ENCODE measurements at places on chromosomes 4 and X.

DNA sequence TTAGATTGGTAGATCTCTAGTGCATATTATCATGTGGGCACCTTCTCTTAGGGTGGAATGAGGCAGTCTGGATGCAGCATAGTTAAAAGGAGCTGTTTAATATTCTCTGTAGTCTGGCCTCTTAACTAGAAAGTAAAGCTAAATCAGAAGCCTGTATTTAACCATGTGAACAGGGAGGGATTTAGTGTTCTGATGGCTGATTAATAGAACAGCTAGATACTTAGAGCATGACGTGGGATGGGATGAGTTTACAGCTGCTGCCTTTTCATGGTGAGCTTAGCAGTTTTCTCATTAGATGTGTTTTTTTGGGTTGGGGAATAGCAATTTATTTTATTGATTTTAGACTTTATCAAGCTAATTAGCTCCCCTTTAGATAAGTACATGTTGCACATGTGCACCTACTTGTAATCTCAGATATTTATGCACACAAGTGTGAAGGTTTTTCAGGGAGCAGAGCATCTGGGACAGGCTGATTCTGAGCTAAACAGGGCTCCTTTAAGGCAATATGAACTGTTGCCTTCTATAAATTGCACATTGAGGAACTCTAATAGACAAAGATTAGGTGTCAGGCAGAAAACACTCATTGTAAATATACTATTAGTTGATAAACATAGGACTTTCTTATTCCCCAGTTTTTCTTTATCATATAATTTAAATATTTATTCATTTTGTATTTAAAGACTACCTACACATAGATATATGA, 34.1 kb downstream of the YIPF6 start:
- DNase-seq, result no peak

DNA sequence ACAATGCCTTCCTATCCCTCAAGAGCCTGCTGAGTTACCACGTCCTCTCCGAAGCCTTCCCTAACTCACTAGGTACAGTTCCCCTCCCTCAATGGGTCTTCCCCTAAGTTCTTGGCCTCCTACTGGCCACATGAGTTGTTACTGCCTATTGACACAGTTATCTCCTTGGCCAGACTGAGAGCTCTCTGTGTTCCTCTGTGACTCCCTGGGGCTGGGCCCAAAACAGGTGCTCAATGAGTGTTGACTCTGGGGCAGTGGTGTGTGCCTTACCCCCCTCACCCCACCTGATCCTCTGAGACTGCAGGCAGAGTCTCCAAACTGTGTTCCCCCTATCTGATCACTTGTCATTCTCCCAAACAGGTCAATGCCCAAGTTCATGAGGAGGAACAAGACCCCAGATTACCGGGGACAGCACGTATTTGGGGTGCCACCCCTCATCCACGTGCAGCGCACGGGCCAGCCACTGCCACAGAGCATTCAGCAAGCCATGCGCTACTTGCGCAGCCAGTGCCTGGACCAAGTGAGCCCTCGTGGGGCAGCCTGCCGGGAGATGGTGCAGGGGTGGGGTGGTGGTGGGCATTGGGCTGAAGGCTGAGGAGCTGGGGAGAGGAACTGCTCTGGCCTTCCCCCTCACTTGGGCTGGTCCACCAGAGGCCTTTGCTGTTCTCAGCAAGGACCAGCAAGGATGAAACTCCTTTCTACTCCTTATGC, 72.6 kb downstream of the STARD8 start:
- no peak for DNase-seq

DNA sequence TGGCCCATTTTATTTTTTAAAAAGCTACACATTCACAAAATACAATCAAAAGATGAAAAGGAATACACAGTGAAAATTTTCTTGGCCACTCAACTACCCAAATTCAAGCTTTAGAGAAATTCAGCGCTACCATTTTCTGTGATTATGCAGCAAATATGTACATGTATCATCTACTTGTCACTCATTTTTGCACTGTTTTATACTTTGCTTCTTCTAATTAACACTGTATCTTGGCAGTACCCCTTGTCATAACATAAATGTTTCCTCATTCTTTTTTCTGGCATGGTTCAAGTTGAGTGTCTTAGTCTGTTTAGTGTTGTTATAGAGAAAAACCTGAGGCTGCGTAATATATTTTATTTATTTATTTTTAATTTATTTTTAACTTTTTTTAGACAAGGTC, 15.7 kb upstream of the PPID start:
- DNase-seq, result no peak

GRCh38 chr4:165524532-165525190, 145.9 kb downstream of the CPE start:
- DNase-seq, result no peak

- no peak for DNase-seq
These were observed 7.9 kb downstream of the BDH2 start for GRCh38 chr4:103091601-103092223.

DNA sequence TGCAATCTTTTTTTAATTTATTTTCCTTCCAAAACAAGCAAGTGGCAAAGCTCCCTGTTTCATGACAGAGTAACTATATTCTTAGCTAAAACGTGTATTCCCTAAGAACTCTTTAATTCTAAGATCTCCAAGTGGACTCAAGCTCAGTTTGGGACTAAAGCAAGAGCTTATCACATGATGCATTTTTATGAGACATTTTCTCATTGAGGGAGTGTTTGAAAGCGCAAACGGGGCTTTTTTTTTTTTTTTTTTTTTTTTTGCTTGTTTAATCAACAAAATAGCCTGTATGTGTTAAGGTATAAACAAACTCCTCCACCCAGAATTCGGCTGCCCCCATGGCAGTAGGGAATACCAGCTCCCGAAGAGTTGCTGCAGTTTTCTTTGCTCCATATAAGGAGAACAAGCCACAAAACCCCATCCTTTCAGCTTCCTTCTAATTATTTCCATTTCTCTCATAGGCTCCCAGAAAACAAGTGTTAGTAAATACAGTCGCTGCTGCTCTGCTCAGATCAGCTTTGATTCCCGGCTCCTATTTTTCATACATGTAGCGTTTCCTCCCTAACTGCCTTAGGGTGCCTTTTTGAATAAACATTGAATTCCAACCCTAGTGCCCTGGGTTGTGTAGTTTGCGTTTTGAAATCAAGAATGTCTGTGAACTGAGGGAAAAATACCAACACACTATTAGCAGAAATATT, 669 bp upstream of the PPARGC1A start:
- no peak for DNase-seq

DNA sequence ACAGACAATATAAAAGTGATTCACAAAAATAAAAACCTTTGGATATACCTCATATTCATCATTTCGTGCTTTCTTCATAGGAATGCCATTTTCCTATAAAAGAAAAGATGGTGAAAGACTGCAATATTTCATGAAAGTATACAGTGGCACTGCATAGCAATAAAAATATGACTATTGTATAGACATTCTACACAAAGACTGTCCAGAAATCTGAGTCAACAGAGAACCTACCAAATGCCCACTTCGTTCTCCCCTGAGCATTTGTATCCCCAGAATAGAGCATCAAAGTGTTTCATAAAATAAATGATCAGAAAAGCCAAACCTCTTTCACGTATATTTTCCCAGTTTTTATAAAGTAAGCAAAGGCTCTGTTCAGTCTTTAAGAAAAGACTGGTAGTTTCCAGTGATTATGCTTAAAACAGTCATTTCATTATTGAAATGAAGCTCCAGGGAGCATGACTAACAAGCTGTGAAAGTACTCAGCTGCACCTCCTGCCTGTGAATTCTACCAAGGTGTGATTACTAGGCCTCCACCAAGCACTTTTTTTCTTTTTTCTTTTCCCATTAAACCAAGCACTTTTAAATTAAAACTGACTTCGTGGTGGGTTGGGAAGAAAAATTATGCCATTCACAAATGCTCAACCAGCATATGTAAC, 20.2 kb downstream of the PPA2 start:
- no peak for DNase-seq

DNA sequence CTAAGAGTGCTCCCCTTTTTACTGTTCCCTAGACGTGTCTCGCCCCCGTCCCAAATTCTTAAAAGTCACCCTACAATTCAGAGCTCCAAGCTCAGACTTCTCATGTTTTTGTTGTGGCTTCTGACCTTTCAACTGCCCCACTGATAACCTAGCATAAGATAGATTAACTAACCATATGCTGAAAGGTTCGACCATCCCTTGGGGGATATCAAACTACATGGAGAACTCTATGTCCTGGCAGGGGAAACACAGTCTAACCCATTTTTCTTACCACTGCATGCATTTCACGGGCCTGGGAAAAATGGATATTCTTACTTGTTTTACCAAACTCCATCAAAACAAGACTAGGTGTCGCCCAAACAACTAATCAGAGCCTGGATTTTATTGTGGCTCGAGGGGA, 236.4 kb upstream of the MID1 start:
- DNase-seq, result no peak

- no peak for DNase-seq
These were observed 69.7 kb downstream of the REELD1 start for GRCh38 chr4:146283758-146284651.

DNA sequence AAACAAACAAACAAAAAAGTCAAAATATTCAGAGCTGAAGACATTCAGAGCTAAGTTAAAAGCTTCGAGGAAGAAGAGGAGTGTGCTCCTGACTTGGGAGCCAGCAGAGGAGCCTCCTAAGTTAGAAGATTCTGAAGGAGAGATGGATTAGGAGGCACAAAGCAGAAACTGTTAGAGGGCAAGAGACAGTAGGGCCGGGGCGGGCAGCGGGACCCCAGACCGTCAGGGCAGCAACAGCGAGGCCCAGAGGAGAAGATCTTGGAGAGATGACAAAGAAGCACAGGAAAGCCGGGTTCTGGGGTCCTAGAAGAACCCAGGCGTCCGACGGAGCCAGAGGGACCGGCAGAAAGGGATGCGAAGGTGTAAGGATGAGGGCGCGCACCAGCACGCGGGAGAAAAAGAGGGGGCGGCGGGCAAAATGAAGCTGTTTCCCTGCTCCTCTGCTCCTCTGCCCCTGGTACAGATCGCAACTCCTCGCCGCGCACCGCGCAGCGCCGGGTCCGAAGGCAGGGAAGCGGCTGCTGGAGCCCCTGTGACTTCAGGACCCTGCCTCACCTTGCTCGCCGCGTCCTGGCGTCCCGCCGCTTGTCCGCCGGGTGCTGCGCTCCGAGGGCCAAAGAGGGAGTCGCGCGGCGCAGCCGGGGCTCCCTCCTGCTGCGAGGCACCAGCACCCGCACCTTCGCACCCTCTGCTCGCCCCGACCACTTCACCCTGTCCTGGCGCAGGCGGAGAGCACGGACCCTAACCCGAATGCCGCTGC, 477 bp downstream of the KLHL13 start:
- DNase-seq, result no peak

GRCh38 chr4:154807042-154807630, 26.1 kb downstream of the RBM46 start:
- DNase-seq, result no peak

DNA sequence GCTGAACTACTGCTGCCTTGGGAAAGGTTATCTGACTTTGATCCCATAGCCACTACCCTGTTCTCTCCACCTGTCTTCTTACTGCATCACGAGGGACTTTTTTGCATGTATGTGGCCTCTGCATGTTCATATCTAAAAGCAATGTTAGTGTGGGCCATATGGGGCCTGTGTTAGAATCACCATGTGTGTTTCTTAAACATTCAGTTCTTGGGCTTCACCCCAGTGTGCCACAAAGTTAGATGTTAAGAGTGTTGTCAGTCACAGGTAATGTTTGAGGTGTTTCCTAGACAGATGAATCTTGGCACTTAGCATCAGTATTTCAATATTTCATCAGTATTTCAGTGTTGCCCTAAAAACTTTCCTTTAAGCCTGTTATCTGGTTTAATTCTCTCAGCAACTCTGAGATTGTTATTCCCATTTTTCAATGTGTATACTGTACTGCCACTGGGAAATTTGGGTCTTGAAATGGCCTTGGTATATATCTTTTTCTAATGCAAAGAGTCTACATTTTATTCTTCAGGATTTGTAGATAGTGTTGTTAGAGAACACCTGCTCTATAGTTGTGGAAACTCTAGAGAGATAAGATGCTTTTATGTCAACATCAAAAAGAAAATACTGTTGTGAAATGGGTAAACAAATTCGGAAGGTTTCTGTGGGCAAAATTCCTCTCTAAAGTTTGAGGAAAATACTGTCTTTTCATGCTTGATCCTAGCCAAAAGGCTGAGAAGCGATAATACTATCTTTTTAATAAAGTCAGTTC, 259.7 kb downstream of the BMPR1B start:
- DNase-seq, result no peak

- no peak for DNase-seq
These were observed 34.0 kb downstream of the ZNF827 start for GRCh38 chr4:145904413-145905177.

DNA sequence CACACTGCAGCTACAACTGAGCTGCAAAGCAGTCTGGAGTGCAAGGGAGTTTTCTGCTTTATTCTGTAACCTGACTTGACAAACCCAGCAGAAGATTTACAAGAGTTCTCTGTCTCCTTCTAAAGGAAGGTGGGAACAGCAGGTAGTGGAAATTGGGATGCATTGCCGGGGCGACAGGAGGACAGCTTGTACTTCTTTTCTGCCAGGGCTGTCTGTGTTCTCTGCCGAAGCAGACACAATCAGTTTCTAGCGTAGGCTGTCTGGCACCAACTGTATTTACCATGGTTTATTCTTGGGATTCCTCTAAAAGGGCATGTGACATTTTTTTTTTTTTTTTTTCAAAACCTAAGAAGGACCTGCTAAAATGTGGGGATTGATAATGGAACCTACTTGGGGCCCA, 190.8 kb upstream of the GK2 start:
- no peak for DNase-seq

GRCh38 chr4:82136161-82136801, 237.5 kb downstream of the HNRNPD start:
- DNase-seq, result no peak

Measured in stimulated activated effector memory CD8-positive, alpha-beta T cell treated with anti-CD3 and anti-CD28 coated beads, Interleukin-12 subunit alpha, Interleukin-12 subunit beta, amount 100 ng/mL, for 72 hours (primary cell).